ENCODE measurements at places on chromosomes 3 and 15. TPM values are rescaled to one million over a fixed set of nuclear protein-coding genes. Genes with fewer than 3 reads are reported as not detected.
A peak's percentile ranks its signal among the peaks of the same experiment; 100 is the strongest.

Gene GATM
- 21.3 TPM for total RNA-seq

Gene SLC28A1
- 1.9 TPM for total RNA-seq

Gene IMPG2
- total RNA-seq, result 0.17 TPM

Gene EAF2
- total RNA-seq, result 4.9 TPM

GRCh38 chr15:86077070-86077469 lies 2.6 kb upstream of the AGBL1 start:
- no peak for DNase-seq

- DNase-seq, result no peak
Observed at GRCh38 chr3:195693428-195694216, 27.2 kb upstream of the MUC20 start.

- DNase-seq, result no peak
Observed at GRCh38 chr3:186789554-186790260, 6.3 kb downstream of the EIF4A2 start.

GRCh38 chr15:78004919-78005634 lies 72.4 kb downstream of the TBC1D2B start:
- DNase-seq, result peak; percentile 83

DNA sequence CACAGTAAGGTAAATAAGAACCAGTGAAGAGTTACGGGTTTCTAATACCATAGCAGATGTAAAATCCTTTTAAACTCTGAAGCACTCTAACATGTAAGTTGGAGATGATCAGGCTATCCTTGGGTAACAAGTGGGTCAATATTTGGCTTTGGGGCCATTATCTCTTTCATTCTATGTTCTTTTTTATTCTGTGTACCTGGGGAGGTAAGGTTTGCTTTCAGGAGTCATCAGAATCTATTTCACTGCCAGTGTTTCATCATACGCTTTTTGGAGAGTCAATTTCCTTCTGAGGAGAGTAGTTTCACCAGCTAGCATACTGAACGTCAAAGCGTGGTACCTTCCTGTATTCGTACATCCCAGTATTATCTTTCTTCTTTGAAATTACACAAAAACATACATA lies 166.5 kb downstream of the GMNC start:
- no peak for DNase-seq
